EL (cell line): ENCODE measurements at places on chromosomes 2 and 18.
A peak's percentile ranks its signal among the peaks of the same experiment; 100 is the strongest.

- no peak for DNase-seq
These were observed 329.1 kb downstream of the SETBP1 start for GRCh38 chr18:45009756-45010155.

- DNase-seq: peak; percentile 37
These were observed 14.3 kb downstream of the COPS7B start for GRCh38 chr2:231800493-231801091.

GRCh38 chr2:202039278-202040078 lies 5.8 kb downstream of the FZD7 start:
- DNase-seq: no peak

DNA sequence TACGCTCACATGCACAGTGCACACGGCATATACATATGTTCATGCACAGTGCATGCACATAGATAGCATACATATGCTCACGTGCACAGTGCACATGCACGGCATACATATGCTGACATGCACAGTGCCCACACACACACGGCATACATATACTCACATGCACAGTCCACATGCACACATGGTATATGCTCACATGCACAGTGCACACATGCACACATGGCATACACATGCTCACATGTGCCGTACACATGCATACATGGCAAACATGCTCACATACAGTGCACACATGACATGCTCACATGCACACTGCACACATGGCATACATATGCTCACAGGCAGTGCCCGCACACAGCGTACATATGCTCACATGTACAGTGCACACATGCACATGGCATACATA lies 97.7 kb upstream of the CTDP1 start:
- DNase-seq: no peak

GRCh38 chr18:49843131-49843530 lies 29.8 kb upstream of the ACAA2 start:
- no peak for DNase-seq

DNA sequence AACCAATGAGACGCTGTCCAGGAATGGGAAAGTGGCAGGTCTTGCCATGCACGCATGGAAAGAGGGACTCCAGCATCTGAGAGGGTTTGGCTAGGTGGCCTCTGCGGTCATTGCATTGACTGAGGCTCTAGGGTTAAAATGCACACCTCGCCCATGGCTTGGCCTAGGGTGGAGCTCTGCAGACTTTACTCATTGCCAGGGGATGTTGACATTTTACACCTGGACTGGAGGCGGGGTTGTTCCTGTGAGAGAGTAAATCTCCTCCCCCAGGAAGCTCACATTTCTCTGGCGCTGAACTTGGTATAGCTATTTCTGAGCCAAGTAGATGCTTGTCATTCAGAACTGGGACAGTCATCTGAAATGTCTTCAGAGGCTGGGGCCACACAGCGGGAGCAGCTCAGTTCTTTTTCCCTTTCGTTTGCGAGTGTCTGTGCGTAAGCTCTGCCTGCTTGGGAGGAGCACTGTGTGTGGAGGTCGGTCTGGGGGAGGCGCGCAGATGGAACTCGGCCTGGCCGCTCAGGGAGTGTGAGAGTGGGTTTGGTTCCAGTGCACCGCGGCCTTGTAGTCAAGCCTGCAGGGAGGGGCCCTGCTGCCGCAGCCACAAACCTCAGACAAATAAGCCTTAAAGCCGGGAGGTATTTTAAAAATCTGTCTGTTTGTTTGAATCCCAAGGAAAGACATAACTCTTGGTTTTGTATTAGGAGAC lies 76.5 kb downstream of the LPIN1 start:
- DNase-seq: no peak

DNA sequence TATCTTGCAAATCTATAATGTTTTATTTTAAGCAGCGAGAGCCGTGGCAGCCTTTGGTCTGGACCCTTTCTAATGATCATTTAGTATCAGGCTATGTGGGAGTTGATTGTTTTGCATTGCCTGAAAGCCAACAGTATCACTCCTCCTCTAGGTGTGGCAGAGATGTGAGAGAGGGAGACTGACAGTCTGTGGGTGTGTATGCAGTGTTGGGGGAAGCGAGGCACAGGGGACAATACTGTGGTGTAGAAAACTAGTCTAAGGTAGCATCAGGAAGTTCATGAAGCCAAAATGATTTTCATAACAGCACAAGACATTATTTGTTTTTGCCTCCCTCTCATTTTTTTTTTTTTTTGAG lies 13.4 kb upstream of the IL37 start:
- no peak for DNase-seq

DNA sequence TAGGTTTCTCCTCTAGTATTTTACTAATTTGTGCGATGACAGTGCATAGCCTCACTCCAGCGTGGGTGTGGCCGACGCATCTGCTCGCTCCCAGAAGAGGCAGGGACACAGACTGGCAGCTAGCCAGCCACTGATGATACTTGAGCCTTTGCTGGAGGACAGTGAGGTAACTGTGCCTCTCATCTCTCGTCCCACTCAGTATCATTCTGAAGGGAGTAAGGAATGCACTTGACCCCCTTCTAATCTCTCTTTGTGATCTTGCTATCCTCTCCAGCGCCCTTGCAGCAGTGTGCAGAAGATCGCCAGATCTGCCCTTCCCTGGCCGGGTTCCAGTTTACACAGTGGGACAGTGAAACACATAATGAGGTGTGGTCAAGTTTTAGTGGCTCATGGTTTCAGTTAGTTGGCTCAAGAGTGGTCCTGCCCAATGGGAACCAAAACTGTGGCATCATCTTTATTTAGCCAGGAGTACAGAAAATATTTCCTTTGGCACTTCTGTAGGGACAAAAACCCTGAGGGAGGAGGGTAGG lies 17.5 kb downstream of the NCAPH start:
- DNase-seq: peak; percentile 26

DNA sequence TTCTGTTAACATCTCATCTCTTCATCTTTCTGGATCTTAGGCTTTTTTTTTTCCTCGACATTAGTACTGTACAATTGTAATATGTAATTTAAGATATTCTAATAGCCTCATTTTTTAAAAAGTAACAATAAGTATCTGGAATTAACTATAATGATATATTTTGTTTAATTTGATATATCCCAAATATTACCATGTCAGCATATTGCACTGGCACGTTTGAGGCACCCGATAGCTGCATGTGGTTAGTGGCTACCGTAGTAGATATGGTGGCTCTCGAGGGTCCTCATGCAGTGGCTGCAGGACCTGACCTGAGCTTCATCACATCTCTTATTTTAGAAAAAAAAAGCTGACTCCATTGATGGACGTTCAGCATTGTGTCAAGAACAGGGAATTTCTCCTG lies 371.9 kb downstream of the DPP10 start:
- DNase-seq: no peak

GRCh38 chr2:28431741-28432140 lies 39.1 kb downstream of the FOSL2 start:
- DNase-seq: no peak

- no peak for DNase-seq
These were observed 488.6 kb downstream of the CPS1 start for GRCh38 chr2:211045025-211045424.

- DNase-seq: no peak
These were observed 56.1 kb downstream of the ASAP2 start for GRCh38 chr2:9262671-9263171.

DNA sequence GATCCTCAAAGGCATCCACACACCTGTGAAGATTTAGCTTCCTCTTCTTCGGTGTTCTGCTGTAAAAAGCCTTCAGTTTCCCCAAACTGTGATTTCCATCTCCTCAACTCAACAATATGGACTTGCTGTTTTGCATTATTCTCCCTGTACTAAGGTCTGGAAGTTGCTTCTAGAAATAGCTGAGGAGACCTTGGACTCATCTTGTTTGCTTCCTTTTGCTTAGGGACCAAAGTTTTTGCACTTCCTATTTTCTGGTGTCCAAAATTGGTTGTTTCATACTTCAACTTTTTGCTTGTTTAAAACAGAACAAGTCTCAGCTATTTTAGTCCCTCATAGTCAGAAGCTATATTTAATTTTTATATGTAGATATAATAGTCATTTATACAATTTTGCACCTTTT lies 201.9 kb upstream of the COPS8 start:
- no peak for DNase-seq

- DNase-seq: no peak
These were observed 67.1 kb upstream of the PXDN start for GRCh38 chr2:1811258-1811970.

- DNase-seq: no peak
These were observed 270.4 kb downstream of the LRATD1 start for GRCh38 chr2:14902953-14903352.

- DNase-seq: peak; percentile 31
These were observed 25.1 kb downstream of the MARCHF7 start for GRCh38 chr2:159737292-159737916.

DNA sequence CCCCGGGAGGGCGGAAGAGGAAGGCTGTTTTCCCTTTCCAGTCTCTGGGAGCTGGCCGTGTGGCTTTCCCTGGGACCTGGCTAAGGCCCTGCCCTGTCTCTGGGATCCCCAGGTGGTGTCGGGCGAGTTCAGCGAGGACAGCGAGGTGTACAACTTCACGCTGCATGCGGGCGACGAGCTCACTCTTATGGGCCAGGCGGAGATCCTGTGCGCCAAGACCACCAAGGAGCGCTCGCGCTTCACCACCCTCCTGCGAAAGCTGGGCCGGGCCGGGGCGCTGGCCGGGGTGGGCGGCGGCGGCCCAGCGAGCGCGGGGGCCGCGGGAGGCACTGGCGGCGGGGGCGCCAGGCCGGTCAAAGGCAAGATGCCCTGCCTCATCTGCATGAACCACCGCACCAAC lies 11.2 kb downstream of the GAREM2 start:
- no peak for DNase-seq

- peak; percentile 69 for DNase-seq
These were observed 126.2 kb downstream of the TWIST2 start for GRCh38 chr2:238974081-238974480.

GRCh38 chr18:62558015-62558663 lies 35.3 kb downstream of the ZCCHC2 start:
- DNase-seq: no peak

- DNase-seq: no peak
These were observed 21.8 kb downstream of the TNFAIP6 start for GRCh38 chr2:151379169-151379568.

DNA sequence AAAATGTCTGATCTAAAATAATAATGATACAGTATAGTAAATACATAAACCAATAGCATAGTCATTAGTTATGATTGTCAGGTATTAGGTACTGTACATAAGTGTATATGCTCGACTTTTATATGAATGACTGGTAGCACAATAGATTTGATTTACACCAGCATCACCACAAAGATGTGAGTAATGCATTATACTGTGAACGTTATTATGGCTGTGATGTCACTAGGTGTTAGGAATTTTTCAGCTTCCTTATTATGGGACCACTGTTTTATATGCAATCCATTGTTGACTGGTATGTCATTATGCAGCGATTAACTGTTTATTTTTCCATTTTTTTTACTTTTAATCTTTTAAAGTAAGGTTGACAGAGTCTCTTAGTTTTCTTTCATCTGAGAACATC lies 23.7 kb downstream of the ATP9B start:
- DNase-seq: peak; percentile 12

- no peak for DNase-seq
These were observed 141.6 kb downstream of the SRBD1 start for GRCh38 chr2:45469314-45470099.

- peak; percentile 85 for DNase-seq
These were observed 1.1 kb downstream of the CYBRD1 start for GRCh38 chr2:171523088-171524017.

- no peak for DNase-seq
These were observed 30.9 kb upstream of the RPL31 start for GRCh38 chr2:100971221-100971620.

GRCh38 chr2:68771211-68771751 lies 36.7 kb downstream of the ARHGAP25 start:
- no peak for DNase-seq

DNA sequence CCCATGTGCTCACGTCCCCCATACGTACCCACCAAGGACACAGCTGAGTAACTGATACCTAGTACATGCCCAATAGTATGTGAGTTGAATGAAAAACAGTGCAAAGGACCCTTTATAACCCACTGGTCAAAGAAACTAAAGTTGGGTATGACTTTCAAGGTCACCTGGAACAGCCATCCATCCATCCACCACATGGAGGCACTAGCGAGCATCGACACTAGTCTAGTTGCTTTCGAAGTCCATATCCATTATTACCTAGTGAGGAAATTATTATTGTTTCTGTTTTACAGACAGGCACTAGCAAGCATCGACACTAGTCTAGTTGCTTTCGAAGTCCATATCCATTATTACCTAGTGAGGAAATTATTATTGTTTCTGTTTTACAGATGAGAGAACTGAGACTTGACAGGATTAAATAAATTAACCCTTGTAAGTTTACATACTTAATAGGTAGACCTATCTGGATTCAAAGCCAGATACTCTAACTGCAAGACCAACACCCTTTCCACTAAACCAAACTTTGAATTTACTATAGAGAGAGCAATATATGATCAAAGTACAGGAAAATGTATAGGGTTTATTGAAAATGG lies 233.7 kb downstream of the METTL4 start:
- peak; percentile 41 for DNase-seq

- no peak for DNase-seq
These were observed 34.7 kb downstream of the ONECUT2 start for GRCh38 chr18:57469884-57470283.

- DNase-seq: peak; percentile 52
These were observed 5.1 kb downstream of the DGUOK start for GRCh38 chr2:73931531-73932500.

GRCh38 chr2:134976074-134976702 lies 57.6 kb downstream of the CCNT2 start:
- DNase-seq: no peak

DNA sequence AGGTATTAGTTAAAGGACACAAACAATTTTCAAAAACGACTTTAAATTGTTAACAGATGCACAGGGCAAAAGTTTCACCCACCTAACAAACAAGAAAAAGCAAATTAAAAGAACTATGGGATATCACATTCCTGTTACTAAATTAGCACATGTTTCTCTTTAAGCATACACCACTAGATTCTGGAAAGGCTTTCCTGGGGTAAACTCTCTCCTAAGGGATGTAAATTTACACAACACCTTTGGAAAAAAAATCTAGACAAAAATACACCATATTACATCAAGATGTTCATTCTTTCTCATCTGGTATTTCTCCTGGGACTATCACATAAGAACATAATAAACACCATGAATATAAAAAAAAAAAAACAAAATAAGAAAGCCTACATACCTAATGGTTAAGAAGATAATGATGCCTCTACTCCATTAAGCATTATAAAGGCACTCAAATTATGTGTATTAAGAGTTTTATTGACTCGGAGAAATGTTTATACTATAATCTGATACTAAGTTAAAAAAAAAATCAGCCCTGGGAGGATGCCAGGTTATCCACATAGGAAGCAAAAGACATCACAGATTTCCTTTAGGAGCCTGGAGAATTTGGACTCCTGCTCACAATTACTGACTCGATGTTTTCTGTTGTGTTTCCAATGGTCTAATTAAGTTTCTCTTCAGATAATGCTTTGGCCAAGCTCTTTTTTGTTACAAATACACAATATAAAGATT lies 82.8 kb upstream of the AFF3 start:
- no peak for DNase-seq

DNA sequence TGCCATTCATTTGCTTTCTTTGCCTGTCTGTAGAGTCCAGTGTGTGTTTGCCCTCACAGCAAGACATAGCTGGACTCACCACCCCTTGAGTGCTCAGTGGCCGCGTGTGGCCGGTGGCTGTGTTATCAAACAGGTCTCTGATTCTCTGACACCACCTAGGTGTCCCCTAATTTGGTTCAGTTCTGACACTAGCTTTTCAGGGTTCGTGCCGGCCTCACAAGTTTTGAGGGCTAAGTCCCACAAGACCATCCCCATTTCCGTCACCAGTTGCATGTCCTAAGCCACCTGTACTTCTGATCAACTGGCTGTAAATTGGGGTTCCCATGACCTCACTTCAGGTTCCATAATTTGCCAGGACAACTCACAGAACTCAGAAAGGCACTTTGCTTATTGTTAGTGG lies 23.5 kb downstream of the NCK2 start:
- DNase-seq: no peak
